EH (cell line): ENCODE measurements at places on chromosomes 4 and X.

- peak; percentile 12 for DNase-seq
These were observed 70.6 kb downstream of the PKD2 start for GRCh38 chr4:88077911-88078524.

GRCh38 chr4:76765473-76766183, 132.3 kb downstream of the SOWAHB start:
- peak; percentile 74 for DNase-seq

DNA sequence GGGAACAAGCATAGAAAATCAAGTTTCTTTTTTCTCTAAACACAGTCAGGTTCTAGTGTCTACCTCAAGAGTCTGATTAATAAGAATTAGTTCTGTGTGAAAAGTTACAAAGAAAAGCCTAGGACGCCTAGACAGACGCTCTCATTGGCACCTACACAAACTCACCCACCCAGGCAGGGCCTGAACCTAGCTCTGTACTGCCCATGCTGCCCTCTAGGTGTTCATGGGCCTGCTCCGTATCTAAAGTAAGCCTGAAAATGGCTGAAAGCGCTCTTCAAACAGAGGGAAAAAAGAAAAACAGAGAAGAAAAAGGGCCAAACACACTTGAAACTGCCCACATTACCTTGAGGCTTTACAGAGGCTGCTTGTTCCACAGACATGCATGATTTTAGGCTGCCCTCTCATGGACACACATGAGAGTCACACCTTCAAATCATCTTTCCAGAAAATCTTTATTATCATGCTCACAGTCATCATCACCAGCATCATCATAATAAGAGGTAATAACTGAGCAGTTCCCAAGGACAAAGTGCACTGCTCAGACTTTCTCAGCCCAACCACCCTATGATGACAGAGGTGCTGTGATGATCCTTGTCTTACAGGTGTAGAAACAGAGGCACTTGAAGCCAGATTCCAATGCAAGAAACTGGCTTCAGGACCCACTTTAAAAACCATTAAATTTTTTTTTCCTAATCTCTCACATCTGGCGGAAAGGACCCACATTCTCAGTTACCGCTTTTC, 49.6 kb downstream of the MAP7D2 start:
- DNase-seq = peak; percentile 56

DNA sequence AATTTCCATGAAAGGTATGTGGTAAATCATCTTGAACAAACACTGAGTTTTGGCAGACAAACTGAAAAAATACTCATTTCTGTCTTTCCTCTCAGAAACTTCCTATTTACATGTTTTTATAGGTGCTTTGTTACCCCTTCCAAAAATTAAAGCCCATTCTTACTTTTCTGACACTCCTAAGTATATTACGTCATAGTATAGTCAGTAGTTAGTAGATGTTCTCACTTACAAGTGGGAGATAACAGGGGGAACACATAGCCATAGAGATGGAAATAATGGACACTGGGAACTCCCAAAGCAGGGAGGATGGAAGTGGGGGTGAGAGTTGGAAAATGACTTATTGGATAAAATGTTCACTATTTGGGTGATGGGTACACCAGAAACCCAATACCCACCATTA, 28.8 kb downstream of the TXK start:
- DNase-seq = no peak

DNA sequence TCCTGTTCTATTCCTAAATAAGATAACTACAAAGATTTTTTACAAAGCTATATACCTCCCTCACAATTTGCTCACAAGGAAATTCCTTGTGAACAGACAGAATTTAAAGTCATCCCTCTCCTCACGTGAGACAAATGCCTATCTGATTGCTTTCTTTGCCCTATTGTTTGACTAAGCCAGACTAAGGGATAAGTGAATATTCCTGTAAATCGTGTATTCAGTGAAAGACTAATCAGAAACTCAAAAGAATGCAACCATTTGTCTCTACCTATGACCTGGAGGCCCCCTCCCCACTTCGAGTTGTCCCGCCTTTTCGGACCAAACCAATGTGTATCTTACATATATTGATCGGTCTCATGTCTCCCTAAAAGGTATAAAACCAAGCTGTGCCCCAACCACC, 15.3 kb upstream of the ZBTB33 start:
- no peak for DNase-seq

DNA sequence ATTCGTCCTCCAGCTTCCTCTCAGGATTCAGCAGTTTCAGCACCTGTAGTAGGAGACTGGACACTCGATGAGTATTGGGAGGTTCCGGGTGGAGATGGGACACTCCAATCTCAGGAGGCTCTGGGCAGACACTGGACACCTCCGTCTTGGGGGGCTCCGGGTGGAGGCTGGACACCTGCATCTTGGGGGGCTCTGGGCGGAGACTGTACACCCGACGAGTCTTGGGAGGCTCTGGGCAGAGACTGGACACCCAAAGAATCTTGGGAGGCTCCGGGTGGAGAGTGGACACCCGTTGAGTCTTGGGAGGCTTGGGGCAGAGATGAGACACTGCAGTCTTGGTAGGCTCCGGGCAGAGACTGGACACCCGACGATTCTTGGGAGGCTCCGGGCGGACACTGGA, 28.7 kb upstream of the LANCL3 start:
- no peak for DNase-seq

- no peak for DNase-seq
These were observed 53.8 kb upstream of the NAP1L5 start for GRCh38 chr4:88751258-88752075.

DNA sequence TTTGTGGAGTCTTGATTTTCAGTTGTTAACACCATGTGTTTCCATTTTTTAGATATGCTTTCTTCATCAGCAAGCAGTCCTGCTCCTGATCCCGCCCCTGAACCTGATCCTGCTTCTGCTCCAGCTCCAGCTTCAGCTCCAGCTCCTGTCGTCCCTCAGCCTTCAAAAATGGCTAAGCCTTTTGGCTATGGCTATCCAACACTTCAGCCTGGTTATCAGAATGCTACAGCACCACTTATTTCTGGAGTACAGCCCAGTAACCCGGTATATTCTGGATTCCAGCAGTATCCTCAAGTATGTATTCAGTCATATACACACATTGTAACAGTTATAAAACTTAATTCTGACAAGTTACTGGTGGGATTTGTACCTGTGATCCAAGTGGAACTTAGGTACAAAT, 60.9 kb downstream of the SEC24B start:
- no peak for DNase-seq

- DNase-seq = no peak
These were observed 953.9 kb upstream of the HS3ST1 start for GRCh38 chr4:12382567-12382966.

DNA sequence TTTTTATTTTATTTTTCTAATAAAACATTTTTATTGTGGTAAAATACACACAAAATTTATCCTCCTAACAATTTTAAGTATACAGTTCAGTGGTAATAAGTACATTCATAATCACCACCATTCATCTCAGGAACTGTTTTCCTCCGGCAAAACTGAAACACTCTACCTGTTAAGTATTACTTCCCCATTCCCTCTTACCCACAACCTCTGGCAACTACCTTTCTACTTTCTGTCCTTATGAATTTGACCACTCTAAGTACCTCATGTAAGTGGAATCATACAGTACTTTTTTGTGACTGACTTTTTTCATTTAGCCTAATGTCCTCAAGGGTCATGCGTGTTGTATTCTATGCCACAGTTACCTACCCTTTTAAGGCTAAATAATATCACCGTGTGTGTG, 21.1 kb upstream of the HSFX4 start:
- no peak for DNase-seq

DNA sequence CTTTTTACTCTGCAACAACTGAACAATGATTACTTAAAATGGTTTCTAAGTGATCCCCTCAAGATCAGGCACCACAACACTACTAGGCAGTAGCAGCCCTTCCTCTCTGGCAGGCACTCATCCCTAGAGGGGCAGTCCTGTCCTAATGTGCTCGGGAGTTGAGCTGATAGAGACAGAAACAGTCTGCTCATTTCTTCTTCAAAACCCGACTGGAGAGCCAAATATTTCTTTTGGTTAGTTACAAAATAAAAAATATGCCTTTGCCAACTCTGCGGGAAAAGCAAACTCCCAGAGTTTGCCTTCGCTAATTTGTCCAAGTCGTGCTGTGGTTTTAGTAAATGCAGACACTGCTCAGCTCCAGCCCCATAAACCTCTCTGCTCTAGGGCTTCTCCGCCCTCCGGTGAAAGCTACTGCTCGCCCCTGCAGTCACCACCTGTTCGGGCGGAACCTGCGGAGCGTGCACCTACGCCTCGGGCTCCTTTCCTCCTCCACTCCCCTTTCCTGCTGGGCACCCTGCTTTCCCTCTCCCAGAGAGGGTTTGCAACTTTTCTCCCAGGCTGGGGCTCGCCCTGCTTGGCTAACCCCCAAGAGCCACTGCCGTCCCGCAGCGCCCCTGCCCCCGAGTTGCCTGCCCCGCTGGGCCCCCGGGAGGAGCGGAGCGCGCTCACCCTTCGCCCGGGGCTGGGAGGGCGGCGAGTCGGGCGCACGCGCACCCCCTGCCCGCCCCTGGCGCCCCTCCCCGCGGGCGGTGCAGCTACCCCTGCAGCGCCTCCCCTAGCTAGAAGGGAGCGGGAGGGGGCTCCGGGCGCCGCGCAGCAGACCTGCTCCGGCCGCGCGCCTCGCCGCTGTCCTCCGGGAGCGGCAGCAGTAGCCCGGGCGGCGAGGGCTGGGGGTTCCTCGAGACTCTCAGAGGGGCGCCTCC, at the start of gene NPNT:
NPNT (plus strand) TSS at position 812 of the 923 bp plus-strand sequence. CDS start 182 bp downstream, outside the sequence.
- peak; percentile 14 for DNase-seq

DNA sequence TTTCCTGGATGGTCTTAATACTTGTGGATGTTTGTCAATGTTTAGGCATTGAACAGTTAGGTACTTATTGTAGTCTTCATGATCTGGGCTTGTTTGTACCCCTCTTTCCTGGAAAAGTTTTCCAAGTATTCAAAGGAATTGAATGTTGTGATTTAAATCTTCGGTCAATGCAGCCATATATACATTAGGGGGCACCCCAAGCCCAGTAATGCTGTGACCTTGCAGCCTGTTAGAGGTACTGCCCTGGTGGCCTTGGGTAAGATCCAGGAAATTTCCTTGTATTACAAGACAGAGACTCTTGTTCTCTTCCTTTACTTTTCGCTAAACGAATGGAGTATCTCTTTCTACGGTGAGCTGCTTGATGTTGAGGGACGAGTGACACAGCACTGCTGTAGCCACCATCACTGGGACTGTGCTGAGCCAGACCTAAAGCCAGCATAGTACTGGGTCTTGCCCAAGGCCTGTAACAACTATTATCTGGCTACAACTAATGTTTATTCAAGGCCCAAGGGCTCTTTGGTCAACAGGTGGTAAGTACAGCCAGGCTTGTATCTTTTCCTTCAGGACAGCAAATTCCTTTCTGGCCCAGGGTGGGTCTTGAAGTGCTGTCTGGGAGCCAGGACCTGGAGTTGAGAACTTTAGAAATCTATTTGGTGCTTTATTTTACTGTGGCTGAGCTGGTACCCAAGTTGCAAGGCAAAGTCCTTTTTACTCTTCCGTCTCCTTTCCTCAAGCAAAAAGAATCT, 118.3 kb upstream of the ATOH1 start:
- no peak for DNase-seq

- DNase-seq = no peak
These were observed 837 bp downstream of the DCHS2 start for GRCh38 chr4:154490583-154491340.

GRCh38 chrX:19865567-19866363, 21.6 kb downstream of the SH3KBP1 start:
- no peak for DNase-seq

DNA sequence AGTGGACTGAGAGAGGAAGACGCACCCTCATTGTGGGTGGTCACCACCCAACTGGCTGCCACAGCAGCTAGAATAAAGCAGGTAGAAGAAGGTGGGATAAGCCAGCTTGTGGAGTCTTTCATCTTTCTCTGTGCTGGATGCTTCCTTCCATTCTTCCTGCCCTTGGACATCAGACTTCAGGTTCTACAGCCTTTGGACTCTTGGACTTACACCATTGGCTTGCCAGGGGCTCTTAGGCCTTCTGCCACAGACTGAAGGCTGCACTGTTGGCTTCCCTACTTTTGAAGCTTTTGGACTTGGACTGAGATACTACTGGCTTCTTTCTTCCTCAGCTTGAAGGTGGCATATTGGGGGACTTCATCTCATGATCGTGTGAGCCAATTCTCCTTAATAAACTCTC, 33.5 kb downstream of the ADH6 start:
- no peak for DNase-seq

GRCh38 chrX:109600237-109600651, 24.7 kb downstream of the KCNE5 start:
- peak; percentile 3 for DNase-seq

DNA sequence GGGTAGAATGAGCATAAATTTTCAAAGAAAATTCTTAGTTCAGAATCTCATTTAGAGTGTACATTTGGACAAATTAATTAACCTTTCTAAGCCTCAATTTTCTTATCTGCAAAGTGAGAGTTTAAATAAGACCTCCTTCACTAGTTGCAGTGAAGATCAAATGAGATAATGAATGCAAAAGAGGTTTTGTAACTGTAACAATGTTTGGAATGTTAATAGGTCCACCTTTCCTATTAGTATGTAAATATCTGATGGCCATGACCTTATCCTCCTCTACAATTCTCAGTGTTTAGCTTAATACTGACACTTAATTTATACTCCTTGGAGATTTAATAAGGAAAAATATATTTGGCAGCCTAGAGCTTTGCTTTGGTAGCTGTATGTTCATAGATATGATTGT, 138.8 kb downstream of the GABRG1 start:
- DNase-seq = no peak

- no peak for DNase-seq
These were observed 39.8 kb upstream of the MID1 start for GRCh38 chrX:10660171-10660570.

GRCh38 chr4:144174401-144175067, 34.0 kb upstream of the GYPA start:
- DNase-seq = peak; percentile 69

- DNase-seq = no peak
These were observed 1.1 kb upstream of the SMARCA1 start for GRCh38 chrX:129524250-129524850.

DNA sequence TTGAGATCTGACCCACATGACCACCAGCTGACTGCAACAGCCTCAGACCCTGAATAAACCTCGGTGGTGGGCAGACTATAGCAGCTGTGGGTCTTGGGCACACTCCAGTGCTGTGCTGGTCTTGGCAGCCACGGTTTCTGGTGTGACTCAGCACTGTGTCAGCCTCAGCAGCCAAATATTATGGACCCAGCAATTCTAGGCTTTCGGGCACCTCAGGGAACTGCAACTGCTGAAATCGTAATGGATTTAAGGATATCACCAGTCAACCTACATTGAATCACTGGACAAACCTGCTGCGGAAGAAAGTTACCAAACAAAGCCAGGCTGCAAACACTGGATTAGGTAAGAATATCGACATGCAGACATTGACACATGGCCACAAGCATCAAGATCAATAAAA, 10.5 kb upstream of the UBE2NL start:
- peak; percentile 16 for DNase-seq

DNA sequence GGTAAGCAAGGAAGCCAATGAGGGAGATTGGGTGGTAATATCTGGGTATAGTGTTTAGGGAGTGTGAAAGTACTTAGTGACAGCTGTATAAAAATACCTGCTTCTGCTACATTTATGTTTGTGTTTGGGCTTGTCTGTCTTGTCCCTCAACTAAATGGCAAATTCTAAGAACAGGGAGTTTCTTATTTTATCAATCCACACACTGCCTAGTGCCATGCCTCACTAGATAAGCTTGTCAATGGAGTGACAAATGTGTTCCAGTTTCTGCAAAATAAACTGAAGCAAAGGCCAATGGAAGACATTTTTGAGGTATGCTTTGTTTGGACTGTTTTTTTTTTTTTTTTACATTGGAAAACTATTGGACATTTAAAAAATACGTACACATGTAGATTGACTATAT, 418.0 kb downstream of the SH2D1A start:
- DNase-seq = no peak

- peak; percentile 48 for DNase-seq
These were observed 47.0 kb upstream of the MID1IP1 start for GRCh38 chrX:38754102-38754790.

GRCh38 chr4:37623125-37623524, 63.1 kb downstream of the RELL1 start:
- DNase-seq = no peak
